ENCODE measurements at places on chromosomes 13 and 19. TPM values are rescaled to one million over a fixed set of nuclear protein-coding genes. Genes with fewer than 3 reads are reported as not detected.

BEST2 gene
- not detected for total RNA-seq

CGB3 gene
- total RNA-seq = not detected

HSH2D gene
- total RNA-seq = not detected

CNFN gene
- total RNA-seq = not detected

CAPN12 gene
- total RNA-seq = not detected

SH2D3A gene
- total RNA-seq = not detected
